ENCODE measurements at places on chromosomes 12 and 14.
A peak's percentile ranks its signal among the peaks of the same experiment; 100 is the strongest.

DNA sequence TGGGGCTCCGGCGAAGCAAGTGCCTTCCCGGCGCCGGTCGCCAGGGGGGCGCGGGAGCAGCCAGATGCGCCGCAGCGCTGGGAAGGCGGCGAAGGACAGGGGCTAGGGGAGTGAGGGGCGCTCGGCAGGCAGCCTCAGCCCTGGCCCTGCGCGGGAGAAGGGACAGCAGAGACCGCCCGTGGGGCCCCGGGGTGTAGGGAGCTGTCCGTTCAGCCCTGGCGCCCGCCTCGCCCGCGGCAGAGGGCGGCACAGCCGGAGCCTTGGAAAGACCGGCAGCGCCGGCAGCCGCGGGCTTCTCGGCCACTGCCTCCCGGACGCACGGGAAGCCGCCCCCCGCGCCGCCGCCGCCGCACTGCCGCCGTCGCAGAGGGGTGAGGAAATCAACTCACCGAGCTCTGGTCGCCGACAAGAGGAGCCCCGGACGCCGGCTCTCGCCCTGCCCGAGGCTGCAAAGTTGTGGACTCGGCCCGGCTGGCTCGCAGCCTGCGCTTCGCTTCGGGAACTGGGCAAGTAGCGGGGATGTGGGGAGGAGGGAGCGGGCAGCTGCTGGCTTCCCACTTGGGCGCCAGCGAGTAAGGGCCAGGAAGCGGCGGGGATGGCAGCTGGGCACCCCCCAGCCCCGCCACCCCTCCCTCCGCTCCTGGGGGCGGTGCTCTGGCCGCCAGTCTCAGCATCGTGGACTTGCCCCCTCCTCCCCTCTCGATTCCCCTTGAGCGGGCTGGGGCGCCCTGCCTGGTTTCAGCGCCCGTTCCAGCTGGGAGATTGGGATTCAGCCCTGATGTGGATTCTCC is at the start of gene ZDHHC22:
ZDHHC22 (minus strand) TSS at position 578 of the 791 bp plus-strand sequence. CDS start 2,053 bp downstream, outside the sequence.
- DNase-seq: peak; percentile 90

DNA sequence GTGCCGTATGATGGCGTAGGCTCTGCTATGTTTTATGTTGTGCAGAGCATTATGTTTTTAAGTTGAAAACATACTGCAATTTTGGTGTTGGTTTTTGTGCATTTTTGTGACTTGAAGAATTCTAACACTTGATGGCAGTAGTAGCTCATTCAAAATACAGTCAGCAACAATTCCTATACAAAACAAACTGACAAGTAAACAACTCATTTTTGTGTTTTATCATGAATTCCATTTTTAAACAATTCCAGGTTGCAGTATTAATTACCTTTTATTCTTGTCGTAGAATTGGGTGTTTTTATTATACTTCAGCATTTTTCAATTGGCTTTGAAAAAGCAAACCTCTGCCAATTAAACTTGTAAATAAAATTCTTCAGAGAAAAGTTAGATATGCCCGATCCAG is 4.1 kb upstream of the CCER1 start:
- DNase-seq: no peak

GRCh38 chr12:46892034-46892705 is 66.4 kb upstream of the SLC38A4 start:
- no peak for DNase-seq

DNA sequence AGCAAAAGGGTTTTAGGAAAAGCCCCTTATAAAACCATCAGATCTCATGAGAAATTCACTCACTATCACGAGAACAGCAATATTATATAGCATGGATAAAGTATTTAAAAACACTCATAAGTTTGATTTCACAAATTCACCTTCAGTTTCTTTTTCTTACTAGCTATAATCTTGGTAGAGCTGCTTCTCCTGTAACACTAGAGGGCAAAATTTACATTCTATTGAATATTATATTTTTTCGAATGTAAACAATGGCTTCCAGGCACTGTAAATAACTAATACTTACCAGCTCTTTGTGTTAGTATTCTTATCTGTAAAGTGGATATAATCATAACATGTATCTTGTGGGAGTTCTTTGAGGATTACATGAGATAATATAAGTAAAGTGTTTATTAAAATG is 259.6 kb downstream of the CCER1 start:
- DNase-seq: no peak

DNA sequence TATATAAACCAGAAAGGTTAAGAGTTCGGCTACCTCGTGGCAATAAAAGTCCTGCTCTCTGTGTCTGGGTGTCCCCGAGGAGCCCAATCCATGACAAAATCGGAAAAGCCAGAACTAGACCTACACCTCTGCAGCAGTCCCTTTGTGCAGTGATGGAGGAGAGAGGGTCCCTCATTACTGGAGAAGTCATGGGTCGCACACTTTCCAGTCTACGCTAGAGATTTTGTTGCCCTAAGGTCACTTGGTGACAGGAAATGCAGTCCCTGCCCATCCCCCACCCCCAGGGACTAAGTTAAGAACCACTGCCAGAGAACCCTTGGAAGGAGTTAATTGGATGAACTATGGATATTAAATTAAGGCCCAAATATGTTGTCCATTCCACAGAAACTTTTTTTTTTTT is 104.4 kb upstream of the ATF7IP start:
- DNase-seq: no peak

- no peak for DNase-seq
Observed at GRCh38 chr12:2003676-2004112, 563 bp downstream of the DCP1B start.

Measured in iPS-NIHi11 (cell line).